T-cell (primary cell): ENCODE measurements at places on chromosomes 5 and 9.

GRCh38 chr5:13498279-13498678 lies 446.2 kb downstream of the DNAH5 start:
- no peak for DNase-seq

GRCh38 chr5:114948363-114948762 lies 221.3 kb downstream of the TRIM36 start:
- no peak for DNase-seq

GRCh38 chr5:63812693-63813092 lies 149.6 kb downstream of the HTR1A start:
- DNase-seq = no peak

GRCh38 chr9:85524531-85524930 lies 217.2 kb downstream of the AGTPBP1 start:
- DNase-seq = no peak

GRCh38 chr5:64838803-64839202 lies 70.1 kb downstream of the CWC27 start:
- no peak for DNase-seq

DNA sequence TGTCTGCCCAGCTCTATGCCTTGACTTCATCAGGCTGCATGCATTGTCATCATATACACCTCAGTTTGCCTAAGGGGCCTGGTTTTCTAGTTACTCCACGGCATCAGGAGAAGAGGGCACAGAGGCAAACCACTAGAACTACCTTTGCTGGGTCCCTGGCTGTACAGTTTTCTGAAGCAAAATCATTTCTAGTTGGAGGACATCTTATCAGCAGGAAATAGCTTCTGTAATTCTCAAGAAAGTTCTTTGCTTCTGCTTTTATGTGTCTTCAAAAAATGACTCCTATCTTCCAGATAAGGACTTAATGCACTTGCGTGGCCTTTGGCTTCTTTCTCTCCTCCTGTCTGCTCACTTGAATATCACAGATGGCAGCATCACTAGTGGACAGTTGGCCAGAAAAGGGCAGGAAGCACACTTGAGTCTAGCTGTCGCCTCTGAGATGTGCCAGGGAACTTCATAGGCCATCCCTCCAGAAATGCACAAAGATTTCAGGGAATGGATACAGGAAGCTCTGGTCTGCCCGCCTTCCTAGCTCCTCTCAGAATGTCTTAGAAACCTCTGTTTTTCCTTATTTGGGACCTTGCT lies 22.4 kb upstream of the LTC4S start:
- no peak for DNase-seq
